ENCODE measurements at places on chromosomes 1 and 21.
A peak's percentile ranks its signal among the peaks of the same experiment; 100 is the strongest.

- DNase-seq: no peak
These were observed 737 bp upstream of the SMAP2 start for GRCh38 chr1:40372658-40373322.

GRCh38 chr1:52305417-52306226 lies 60.4 kb downstream of the CC2D1B start:
- DNase-seq: no peak

GRCh38 chr1:3156936-3157335 lies 87.9 kb downstream of the PRDM16 start:
- DNase-seq: no peak

GRCh38 chr21:20388400-20388799 lies 609.8 kb upstream of the NCAM2 start:
- no peak for DNase-seq

GRCh38 chr1:179303200-179303785 lies 9.7 kb downstream of the SOAT1 start:
- no peak for DNase-seq

DNA sequence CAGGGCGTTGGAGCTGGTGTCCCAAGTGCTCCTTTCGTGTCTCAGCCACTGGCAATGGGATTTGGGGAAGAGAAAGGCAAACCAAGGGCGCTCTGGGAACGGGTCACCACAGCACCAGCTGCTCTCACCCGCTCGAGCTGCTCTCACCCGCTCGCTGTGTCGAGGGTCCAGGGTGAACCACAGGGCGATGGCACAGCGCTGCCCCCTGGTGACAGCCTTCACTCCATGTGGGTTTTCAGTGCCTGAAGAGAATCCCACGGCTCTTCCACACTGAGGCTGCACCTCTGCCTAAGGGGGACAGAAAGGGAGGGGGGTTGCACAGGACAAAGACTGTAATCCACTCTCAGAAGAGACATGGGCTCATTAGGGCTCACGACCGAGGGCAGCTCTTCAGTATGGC lies 7.1 kb upstream of the CLDN19 start:
- peak; percentile 35 for DNase-seq

DNA sequence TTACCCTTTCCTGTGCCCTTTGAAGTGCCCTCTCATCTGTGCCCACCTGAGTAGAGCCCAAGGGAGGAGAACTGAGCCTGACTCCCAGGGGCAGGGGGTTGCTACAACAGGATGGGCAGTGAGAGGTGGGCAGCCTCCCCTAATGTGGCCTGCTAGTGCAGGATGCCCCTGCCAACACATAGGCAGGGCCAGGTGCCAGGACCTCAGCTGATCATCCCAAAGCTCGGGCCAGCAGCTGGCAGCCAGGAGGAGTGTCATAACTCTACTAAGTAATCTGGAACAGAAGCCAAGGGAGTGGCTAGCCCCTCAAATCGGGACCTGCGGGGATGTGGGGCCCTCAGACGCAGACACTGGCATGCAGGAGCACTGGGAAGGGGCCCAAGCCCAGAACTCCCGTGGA lies 208.8 kb upstream of the RAB4A start:
- DNase-seq: no peak

GRCh38 chr21:41410767-41411448 lies 15.1 kb upstream of the MX1 start:
- DNase-seq: no peak

DNA sequence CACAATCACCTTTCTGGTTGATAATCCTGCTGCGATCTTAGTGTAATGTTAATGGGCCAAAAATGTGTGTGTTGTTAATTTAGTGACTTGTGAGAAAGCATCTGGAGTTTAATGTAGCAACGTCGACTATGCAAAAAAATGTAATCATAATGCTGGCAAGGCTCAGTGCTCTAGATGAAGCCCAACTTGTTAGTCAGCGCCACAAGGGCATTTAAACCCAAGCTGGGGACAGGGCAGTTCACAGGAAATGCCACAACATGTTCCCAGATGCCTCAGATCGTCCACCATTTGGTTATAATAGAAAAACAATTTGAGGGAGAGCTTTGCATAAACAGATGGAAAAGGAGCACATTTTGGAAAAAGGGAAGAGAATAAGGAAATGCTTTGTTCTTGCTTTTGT lies 585.4 kb upstream of the PLXNA2 start:
- DNase-seq: no peak

GRCh38 chr1:60436186-60436585 lies 362.6 kb upstream of the C1orf87 start:
- DNase-seq: no peak

DNA sequence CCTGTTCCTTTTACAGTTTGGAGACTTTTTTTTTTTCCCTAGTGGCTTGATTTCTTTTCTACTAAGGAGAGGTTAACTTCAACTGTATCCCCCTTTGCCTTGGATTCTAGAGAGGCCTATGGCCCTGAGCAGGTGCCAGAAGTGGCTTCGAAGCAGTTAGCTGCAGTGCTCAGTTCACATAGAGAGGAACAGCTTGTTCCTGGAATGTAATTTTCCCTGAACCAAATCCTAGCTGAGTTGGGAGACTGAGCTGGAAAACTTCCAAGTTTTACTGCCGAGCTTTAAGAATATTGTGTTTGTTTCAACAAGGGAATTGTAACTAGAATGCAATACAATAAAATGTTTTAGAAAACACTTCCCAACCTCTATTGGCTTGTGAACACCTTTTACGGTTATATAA lies 17.5 kb downstream of the RD3 start:
- DNase-seq: no peak

GRCh38 chr1:52920791-52921291 lies 699 bp downstream of the ECHDC2 start:
- DNase-seq: no peak

DNA sequence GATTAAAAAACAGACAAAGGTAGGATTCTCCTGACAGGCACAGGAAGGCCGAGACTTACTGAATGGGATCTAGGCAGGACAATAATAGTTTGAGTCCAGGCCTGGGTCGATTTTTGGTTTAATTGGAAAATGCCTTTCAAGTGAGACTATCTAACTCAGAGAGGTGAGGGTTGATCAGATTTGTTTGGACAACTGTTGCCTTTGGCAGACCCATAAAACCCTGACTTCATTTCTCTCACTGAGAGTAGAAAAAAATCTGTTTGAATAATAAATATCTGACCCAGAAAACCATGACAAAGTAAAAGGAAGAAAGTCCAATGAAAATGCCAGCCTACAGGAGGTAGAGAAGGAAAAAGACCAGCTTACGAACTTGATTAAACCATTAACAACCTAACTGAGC lies 12.3 kb upstream of the SLC30A10 start:
- no peak for DNase-seq

- no peak for DNase-seq
These were observed 78.6 kb downstream of the SYT6 start for GRCh38 chr1:114075105-114075504.

GRCh38 chr1:67969446-67969845 lies 81.0 kb downstream of the DIRAS3 start:
- DNase-seq: no peak

GRCh38 chr1:62352387-62352786 lies 33.2 kb upstream of the KANK4 start:
- DNase-seq: no peak

DNA sequence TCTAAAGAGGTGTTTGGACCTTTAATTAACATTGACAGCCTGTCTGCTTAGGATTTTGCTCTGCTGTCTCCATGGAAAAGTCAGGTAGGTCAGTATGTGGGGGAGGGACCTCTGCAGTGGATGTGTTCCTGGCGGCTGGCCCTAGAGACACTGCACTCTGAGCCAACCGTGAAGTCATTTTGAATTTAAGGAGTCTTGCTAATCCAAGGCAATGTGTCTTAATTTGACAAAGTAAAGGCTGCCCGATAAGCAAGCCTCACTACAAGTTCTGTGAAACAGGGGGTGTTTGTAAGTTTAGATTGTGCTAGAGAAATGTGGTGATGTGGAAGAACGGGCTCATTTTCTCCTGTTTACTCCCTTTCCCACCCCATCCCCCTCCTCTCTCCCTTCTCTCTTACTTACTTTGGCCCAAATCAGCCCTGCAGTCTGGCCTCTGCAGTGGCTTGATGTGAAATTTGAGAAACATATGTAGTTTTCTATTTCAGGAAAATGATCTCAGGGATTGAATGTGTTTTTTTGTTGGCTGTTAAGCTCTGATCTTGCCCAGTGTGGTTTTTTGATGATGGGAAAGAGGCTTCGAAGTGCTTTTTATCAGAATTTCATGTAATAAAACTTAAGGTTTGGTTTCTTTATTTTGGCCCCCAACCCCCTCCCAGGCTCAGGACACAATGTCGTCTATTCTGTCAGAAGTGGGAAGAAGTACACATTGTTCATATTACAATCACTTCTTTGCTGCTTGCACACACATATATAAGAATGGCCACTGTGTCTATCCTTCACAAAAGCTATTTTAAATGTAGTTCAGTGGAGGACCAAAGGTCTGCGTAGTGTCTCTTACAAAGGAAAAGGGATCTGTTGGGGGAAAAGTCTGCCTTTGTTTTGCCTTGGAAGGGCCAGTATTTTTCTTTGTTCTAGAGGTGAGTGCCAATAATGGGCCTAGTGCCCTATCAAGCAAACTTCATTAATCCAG lies 96.6 kb downstream of the FGGY start:
- DNase-seq: no peak

- DNase-seq: no peak
These were observed 60.8 kb downstream of the BCAR3 start for GRCh38 chr1:93620841-93621210.

GRCh38 chr21:42974832-42975820 lies 764 bp downstream of the PKNOX1 start:
- no peak for DNase-seq

GRCh38 chr1:32759997-32760623 lies 57.0 kb downstream of the YARS1 start:
- no peak for DNase-seq

GRCh38 chr1:9316080-9316444 lies 23.4 kb downstream of the SPSB1 start:
- DNase-seq: no peak

DNA sequence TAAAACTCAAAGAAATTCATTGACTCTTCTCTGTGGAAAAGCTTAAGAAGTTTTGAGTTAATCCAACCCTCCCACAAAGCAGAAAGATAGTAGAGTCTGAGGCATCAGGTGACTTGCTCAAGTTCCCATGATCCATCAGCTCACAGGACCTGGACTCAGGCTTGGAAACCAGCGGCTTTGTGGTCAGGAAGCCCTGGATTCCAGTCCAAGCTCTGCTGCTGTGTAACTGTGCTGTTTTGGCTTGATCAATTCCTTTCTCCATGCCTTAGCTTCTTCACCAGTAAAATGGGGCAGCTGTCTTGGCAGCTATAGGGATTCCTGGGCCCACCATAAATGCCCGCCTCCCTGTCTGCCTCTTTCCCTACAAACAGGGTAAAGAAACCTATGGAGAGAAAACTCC lies 180.2 kb downstream of the HIVEP3 start:
- no peak for DNase-seq

DNA sequence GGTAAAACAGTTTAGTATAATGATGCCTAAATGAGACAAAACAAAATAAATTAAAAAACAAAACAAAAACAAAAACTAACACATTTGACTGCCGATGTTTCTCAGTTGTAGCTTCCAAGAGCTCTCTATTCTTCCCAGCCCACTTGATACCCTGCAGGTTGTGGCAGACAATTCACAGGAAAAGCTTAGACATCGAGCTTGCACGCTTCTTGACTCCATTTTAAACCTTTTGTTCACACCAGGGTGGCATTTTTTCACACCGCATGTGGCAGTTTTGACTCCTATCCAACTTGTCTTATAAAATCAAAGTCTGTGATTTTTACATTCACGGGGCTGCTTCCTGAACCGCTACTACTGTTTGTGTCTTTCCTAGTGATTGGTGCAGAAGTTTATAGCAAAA lies 575.9 kb downstream of the USP25 start:
- DNase-seq: no peak

DNA sequence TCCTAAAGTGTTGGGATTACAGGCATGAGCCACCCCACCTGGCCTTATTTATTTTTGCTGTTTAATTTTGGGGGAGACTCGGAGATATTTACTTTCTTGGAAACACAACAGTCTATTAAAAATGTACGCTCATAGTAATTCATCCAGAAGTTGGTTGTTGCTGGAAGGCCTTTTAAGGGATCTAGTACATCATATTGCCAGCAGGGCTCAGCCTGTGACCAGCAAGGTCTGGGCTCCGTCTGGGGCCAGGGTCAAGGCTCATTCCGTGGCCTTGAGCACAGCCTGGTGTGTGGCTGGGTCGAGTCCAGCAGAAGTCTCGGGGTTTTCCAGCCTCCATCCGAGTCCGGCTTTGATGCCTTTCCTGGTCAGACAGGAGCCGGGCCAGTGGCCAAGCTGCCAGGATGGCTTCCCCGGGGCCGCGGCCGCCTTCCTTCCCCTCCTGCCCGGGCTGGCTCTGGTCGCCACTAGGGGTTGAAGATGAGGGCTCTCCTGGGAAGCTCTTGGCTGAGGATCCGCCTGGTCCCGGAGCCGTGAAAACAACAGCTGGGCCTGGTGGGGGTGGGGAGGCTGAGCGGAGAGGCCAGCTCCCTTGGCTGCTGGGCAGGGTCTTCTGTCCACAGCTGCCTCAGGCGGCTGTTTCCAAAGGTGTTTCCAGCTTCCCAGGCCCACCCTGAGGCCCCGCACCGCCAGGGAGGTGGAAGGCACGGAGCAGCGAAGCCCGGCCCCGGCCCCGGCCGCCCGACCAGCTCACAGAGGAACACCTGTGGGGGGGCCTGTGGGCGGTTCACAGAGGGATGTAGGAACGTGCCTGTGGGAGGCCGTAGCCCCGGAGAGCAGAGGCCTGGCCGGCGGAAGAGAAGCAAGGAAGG lies 5.1 kb upstream of the VWA1 start:
- DNase-seq: no peak

DNA sequence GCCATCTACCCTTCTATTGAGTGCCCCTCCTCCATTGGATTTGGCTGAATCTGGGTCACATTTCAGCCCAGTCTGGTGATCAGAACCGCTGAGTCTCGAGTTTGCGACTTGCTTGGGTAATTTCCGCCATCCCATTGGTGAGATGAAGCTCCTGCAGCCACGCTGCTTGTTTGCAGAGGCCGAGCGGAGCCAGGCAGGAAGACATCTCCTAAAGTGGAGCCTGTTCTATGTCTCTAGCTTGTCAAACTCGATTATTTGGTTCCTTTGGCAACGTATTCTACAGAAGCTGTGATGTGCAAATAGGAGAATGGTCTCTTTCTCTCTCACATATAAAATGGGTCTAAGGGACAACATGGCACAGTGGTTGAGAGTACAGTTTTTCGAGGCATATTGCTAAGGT lies 206.8 kb upstream of the PLXNA2 start:
- no peak for DNase-seq

- DNase-seq: no peak
These were observed 102.2 kb upstream of the HAO2 start for GRCh38 chr1:119266386-119266785.

GRCh38 chr1:905071-905749 lies 18.5 kb upstream of the SAMD11 start:
- DNase-seq: no peak

DNA sequence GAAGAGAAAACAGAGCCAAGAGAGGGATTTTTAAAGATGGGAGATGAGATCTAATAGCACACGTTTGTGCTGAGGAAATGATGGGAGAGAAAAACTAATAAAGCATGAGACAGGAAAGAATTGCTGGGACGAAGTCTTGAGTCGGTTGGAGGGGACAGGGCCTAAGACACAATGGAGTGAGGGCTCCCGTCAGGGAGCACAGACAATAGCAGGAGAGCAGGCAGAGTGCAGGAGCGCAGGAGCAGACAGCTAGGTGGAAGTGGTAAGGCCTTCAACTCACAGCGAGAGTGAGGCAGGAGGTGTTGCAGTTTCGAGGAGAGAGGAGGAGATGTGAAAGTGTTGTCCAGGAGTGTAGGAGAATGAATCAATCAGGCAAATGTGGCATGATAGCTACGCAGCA lies 59.9 kb upstream of the SOX13 start:
- DNase-seq: no peak
